ENCODE measurements at places on chromosomes 7 and 10.

GRCh38 chr10:26491934-26492333, 53.8 kb downstream of the APBB1IP start:
- no peak for DNase-seq

DNA sequence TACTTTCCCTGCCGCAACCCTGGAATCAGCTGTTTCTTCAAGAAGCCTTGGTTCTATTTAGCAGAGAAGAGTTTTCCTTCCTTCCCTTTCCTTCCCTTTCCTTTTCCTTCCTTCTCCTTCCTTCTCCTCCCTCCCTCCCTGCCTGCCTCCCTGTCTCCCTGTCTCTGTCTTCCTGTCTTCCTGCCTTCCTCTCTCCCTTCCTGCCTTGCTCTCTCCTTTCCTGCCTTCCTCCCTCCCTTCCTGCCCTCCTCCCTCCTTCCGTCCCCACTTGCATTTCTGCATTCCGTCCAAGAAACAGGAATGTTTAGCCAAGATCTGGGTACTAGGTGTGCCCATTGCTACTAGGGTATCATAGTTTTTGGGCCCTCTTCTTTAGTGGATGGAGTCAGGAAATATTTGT, 21.9 kb downstream of the SND1 start:
- no peak for DNase-seq

DNA sequence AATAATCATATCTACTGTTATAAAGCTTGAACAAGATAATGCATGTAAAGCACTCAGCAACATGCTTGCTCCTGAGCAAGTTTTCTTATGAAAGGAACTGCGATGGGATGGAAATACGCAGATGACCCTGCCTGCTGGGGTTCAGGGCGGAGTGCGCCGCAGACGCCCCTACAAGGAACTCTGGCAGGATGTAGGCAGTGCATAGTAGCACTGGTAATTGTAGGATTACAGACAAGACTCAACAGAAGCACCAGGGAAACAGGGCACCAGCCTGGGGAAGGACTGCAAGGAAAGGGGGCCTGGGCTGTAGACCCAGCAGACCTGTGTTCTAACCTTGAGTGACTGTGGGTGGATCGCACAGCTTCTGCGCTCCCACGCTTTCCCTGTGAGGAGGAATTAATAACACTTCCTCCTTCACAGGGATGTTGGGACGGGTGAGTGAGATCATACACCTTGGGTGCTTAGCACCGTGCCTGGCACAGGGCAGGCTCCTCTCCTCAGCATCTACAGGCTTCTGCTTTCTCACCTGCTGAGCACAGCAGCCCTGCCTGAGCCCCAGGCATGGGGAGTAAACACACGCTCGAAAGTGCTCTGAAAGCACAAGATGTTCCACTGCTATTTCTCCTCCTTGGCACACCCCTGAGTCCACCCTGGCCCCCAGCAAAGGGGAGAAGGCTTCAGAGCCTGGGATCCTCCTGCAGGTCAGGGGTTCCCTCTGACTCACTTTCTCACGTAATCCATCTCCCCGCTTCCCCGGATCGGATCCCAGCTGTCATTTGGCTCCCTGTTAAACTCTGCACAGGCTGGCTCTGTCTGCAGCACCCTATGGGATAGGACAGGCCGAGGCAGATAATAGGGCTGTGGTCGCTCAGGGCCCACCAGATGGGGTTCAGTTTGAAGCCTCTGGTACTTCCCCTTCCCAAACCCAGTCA, 19.2 kb downstream of the ITPRIP start:
- DNase-seq: no peak

DNA sequence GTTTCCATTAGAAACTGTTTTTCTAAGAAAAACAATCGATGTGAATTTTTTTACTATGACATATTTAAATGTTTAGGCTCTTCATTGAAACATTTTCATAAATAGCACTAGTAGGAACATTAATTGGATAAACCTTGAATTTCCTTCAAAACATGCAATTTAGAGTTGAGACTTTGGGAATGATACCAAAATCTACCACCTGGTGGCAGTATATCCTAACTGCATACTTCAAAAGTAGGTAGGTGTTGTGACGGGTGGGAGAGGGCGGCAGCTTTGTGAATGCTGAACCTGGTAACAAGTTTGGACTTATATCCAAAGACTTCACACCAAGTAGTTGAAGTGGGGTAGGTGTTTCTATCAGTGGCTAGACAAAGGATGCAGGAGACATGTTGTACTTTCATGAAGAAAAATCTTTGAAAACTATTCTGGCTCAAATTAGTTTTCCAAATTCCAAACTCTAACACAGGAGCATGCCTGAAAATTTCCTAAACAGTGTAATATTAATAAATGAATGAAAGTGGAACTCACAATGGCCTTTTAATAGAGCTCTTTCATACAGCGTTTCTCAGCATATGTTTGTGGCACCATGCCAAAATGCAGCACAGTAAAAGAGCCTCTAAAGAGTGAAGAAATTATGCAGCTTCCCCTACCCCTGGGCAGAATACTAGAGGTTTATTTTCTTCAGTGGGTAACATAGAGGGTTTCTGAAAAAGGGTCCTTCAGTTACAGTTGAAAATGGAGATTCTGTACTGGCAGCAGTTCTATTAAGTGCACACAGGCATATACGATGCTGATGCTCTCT, 201.0 kb upstream of the TPK1 start:
- DNase-seq: no peak

- no peak for DNase-seq
These were observed 563.1 kb downstream of the LRMDA start for GRCh38 chr10:75994357-75995040.

- no peak for DNase-seq
These were observed 17.7 kb upstream of the ZMIZ1 start for GRCh38 chr10:79050896-79051555.

DNA sequence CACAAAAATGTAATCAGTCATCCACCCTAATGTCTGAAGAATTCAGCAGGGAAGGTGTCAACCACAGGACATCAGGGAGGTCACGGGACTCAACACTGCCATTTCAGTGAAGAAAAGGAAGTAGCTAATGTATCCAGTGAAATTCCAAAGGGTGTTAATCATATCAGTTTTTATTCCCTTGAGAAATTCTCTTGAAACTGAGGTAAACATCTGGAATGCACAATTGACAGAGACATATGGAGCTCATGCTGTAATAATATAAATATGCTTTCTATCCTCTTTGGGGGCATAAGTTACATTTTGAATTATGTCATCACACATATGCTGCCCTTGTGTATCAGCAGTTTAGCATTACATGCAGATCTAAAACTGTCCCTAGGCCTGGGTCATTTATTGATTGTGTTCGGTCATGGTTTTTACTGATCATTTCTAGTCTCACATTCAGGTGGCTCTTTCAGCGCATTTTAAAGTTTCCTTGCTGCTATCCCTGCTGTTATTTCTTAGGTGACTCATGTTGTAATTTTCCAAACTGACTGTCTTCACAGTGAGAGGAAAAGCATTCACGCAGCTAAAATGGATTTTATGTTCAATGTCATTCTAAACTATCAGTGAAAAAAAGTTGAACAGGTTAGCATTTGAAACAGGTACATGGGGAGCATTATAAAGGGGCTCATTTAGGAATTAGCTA, 273.9 kb downstream of the TSPAN12 start:
- no peak for DNase-seq

- DNase-seq: no peak
These were observed 790.7 kb upstream of the COBL start for GRCh38 chr7:52107355-52107754.

DNA sequence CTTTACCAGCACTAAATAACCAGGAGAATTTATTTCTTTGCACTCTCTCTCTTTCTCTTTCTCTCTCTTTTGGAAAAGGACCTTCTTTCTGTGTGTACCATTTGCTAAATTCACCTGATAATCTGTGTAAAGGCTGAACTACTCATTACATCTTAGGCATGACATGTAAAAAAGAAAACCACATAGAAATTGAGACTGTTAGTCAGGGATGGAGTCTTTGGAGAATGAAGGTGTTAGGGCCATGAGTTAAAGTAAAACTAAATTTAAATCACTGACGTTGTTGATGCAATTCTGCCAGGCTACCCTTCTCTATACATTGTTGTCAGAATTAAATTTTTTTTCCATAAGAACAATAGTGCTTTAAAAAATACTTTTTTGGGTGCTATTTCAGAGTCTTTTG, 263.3 kb downstream of the PTEN start:
- no peak for DNase-seq

DNA sequence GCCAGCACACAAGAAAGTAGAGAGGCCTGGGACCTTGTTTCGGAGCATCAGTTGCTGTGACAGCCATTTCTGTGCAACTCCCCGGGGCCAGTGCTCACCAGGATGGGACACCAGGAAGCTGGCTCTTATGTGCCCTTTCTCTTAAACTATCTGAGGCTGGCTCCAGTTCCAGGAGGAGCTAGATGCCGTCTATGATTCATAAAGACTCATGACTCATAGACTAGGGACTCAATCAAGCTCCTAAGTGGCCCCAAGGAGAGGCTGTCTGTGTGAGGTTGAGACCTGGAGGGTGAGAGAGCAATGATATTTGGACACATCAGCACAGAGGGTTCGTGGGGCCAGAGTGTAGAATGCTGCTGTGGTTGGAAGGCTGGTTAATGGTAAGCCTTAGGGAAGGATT, 580.1 kb downstream of the CCSER2 start:
- no peak for DNase-seq

GRCh38 chr7:152876749-152877148, 117.2 kb downstream of the ACTR3B start:
- DNase-seq: no peak

GRCh38 chr7:126495001-126495400, 757.7 kb downstream of the GRM8 start:
- DNase-seq: no peak

DNA sequence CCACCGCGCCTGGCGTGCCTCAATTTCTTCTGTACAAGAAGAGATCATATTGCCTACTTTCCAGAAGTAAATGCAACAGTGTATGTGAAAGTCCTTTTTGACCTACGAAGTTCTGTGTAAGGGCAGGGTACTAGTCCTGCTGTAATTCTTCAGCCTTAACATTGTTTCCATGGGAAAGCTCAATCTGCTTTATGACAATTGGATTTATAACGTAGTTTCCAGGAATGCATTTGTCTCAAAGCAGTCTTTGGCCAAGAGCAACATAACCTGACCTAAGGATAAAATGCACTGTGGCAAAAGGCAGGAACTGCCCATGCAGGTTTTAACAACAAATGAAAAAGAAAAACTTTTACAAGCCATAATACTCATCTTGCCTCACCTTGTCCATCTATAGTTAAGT, 108.1 kb upstream of the PODXL start:
- DNase-seq: no peak

GRCh38 chr10:33055625-33056024, 97.6 kb upstream of the ITGB1 start:
- no peak for DNase-seq

GRCh38 chr10:99460070-99460469, 29.6 kb upstream of the GOT1 start:
- DNase-seq: no peak

- DNase-seq: no peak
These were observed 222.6 kb upstream of the KLF14 start for GRCh38 chr7:130956417-130957136.

DNA sequence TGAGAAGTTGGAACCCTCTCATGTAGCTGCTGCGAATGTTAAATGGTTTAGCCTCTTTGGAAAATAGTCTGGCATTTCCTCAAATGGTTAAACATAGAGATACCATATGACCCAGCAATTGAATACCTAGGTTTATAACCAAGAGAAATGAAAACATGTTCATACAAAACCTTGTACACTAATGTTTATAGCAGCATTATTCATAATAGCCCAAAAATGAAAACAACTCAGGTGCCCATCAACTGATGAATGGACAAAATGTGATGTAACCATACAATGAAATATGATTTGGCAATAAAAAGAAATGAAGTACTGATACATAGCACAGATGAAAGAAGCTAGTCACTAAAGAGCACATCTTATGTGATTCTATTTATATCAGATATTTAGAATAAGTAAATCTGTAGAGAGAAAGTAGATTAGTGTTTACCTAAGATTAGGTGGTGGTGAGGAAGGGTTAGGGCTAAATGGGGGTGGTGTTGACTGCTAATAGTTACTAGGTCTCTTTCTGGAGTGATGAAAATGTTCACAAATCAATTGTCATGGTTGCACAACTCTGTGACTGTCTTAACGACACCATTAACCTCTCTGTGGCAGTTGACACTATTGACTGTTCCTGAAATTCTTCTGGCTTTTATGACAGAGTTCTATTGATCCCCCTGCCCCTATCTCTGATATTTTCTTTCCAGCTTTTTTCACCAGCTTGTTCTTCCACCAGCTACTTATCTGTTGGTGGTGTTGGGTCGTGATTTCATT, 35.2 kb downstream of the VCL start:
- no peak for DNase-seq

DNA sequence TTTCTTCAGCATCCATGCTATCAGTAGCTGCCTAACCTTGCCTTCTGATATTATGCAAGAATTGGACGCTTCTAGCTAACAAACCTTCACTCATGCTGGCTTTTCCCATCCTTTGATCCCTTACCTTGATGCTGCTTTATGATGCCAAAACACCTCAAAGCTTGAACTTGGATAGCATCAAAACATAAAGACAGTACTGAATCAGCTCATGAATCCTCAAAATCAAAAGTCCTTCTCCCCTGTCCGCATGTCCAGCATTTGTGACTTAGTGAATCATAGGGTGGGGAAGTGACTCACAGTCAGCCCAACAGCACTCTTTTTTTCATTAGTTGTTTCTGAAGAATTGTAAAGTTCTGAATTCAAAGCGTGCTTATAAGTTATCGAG, 89.5 kb upstream of the PIK3CG start:
- DNase-seq: no peak

- DNase-seq: no peak
These were observed 20.9 kb downstream of the SLC25A13 start for GRCh38 chr7:96300986-96301385.

DNA sequence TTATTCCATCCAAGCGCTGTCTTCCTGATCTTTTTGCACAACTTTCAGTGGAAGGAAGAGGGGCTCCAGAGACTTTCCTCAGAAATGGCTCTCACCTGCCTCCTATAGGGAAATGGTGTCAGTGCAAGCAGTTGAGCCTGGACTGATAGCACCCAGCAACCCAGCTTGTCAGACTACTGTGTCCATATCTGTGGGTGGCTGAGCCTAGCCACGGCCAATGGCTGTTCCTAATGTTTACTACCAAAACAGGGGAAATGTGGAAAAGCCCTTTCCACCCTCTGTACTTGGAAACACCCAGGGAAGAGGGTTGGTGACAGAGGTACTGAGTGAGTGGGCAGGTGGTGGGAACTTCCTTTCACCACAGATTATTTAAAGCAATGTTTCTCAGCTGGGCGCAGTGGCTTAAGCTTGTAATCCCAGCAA, 4.3 kb upstream of the YKT6 start:
- DNase-seq: peak; percentile 14

- no peak for DNase-seq
These were observed 35.7 kb downstream of the SLIT1 start for GRCh38 chr10:97150013-97150595.

GRCh38 chr10:64396105-64396708, 875.0 kb downstream of the REEP3 start:
- no peak for DNase-seq

DNA sequence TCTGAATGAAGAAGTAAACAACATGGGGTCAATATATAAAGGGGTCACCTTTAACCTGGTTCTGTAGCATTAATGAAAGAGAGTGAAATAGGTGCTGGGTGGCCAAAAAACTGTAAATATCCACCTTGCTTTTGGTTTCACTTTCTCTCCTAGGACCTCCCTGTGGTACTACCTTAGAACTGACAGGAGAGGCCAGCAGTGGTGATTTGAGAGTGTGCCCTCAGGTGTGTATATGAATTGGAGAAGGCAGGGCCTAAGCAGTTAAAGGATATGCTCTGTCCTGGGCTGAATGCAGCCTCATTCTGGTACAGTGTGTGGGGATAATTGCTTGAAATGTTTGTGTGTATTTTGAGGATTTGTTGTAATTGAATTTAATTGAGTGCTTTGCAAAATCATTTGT, 62.0 kb downstream of the BBS9 start:
- no peak for DNase-seq

Data from T-helper 2 cell treated with Interferon-gamma antibody and Interleukin-4, amounts not matched to agents 5 μg/mL and 100 μg/mL, for 36 hours (primary cell).